ENCODE measurements at places on chromosomes 12 and 14.

DNA sequence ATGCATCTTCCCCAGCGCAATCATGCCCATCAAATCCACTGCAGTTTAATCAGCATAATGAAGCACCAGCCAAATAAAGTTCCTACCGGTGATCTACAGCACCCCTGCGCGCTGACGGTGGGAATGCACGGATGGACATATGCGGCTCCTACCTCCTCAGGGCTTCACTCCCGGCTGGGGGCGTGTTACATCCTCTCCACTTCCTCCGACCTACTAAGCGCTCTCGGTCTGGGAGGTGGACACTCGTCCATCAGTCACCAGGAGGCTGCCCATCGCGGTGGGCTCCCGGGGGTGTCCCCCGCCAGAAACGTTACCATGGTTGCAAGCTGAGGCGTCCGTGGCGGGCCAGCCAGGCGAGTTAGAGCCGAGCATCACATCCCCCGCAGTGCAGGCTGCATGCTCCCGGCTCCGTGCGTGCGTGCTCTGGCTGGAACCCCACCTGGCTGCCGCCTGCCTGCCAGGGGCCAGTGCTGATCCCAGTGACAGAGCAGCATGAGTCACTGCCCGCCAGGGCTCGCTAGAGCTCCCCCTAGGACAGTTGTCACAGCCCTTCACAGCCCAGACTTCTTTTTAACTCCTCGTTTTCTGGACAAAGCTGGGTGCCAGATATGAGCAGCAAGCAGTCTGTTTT, 73.0 kb downstream of the CIT start:
- H3K4me3 ChIP-seq: no peak overlapping the region
- peak; percentile 69 for DNase-seq
- H3K27me3 ChIP-seq: peaks cover 4% of the 10 kb centered on the region

- no peaks in the 10 kb centered on the region for H3K36me3 ChIP-seq
Measured at GRCh38 chr12:92424338-92424737, 278.5 kb upstream of the PLEKHG7 start.

- DNase-seq: no peak
- no peak overlapping the region for H3K4me3 ChIP-seq
- H3K36me3 ChIP-seq: no peaks in the 10 kb centered on the region
- peaks cover 4% of the 10 kb centered on the region for H3K4me1 ChIP-seq
- no peak overlapping the region for H3K27ac ChIP-seq
Measured at GRCh38 chr14:34038358-34039057, 87.6 kb upstream of the EGLN3 start.

DNA sequence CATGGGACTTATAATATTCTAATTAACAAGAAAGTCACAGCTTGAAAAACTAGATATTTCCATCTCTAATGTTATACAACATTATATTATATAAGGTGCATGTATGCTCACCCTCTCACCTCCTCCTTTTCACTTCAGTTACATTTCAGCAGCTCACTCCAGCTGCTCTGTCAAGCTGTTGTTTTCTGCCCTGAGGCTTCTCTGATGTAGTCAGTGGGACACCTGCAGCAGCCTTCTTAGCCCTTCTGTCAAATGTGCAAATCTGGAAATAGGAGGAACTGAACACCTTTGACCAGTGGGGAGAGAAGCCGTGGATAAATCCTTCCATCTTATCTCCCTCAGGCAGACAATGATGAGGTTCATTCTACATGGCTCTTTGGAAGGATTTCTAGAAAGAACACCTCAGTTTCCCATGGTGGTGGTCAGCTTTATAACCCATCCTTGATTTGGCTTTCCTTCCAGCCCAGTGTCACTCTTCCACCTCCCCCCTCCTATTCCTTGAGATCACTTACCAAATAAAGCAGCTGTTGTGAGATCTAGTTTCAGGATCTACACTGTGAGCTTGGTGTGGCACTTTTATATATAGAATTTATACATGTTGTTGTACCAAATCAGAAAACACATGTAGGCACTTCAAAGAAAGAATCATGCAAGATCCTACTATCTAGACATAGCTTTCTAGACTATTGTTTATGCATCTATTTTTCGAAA, 79.6 kb upstream of the STK38L start:
- no peak for DNase-seq
- H3K4me3 ChIP-seq: no peak overlapping the region
- no peaks in the 10 kb centered on the region for H3K4me1 ChIP-seq
- H3K27me3 ChIP-seq: no peaks in the 10 kb centered on the region
- no peak overlapping the region for H3K27ac ChIP-seq

GRCh38 chr14:104702673-104703072, 13.3 kb downstream of the INF2 start:
- H3K27me3 ChIP-seq: no peaks in the 10 kb centered on the region

DNA sequence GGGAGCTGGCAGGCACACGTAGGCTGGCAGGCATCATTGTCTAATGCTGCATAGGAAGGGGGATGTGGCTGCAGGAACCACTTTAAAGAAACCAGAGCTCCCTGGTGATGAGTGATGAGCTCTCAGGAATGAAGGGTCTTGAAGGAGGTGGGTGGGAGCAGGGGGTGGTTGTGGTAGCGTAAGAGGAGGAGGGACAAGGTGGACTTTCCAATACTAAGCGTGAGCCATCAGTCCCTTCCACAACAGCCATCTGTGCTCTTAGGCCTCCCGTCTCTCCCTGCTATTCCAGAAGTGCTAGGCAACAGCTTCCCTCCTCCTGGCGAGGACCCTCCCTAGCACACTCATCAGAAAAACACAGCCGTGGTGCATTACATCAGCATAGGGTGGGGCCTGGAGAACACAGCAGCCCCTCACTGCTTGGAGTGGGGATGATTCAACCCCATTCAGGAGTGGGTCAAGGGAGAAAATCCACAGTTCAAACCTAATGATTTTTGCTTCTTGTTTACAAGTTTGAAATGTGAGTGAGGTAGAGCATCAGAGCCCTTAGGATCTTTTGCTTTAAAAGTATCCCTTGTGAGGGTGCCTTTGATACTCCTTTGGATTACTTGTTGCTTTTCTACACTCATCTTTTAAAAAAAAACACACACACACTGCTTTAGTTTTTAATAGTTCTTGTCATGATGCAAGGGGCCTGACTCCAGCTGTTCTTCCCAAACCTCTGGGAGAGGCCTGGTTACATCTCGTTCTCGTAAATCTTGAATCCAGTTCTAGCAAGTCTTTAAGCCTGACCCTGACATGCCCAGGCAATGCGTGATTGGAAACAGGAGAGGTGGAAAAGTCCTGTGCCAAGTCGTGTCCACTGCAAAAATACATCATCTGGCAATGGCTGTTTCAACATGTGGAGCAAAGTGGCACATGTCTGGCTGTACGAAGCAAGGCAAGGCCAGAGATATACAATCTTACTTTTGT, 356.4 kb upstream of the DDHD1 start:
- no peaks in the 10 kb centered on the region for H3K4me1 ChIP-seq
- peak overlapping the region; percentile 47 for H3K27ac ChIP-seq
- DNase-seq: no peak
- H3K36me3 ChIP-seq: no peaks in the 10 kb centered on the region

DNA sequence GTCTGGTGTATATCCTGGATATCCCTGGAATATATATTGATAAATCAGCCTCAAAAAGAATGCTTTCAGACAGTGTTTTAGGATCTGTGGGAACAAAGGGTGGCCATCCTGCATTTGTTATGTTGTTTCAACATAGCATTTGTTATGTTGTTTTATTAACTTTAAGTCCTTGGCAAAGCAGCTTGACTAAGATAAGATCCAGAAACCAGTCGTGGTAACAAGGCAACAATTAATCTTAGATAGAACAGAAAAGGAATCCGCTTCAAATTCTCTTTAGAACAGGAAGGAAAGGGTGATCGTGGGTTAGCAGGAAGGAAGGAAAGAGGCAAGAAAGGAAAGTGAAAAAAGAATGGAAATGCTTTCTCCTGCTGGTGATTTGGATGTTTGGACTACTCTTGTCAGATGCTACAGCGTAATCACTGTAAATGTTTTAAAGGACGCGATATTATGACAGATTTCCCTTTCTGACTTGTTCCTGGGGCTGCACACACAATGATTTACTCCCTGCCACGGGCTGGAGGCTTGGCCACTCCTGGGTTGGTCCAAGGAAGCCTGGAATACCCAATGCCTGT, 443.3 kb downstream of the DPF3 start:
- H3K4me3 ChIP-seq: no peak overlapping the region
- DNase-seq: no peak
- H3K27me3 ChIP-seq: no peaks in the 10 kb centered on the region
- H3K4me1 ChIP-seq: peaks cover 18% of the 10 kb centered on the region
- H3K27ac ChIP-seq: peak overlapping the region; percentile 51

DNA sequence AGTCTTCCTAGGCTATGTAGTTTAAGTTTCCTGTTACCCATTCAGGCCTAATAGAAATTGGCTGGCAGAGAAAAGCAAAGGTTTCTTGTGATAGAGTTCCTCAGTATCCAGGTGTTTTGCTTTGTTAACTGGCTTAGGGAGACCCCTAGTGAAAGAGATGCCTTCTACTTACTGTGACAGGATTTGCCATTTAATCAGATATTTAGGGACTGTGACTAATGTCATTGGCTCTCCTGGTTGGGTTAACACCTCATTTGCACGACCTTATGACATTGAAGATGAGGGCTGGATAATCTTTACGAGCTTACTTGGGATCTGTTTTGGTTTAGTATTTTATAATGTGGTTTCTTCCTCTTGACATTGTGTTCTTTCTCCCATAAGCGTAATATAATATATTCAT, 5.8 kb downstream of the MON2 start:
- peaks cover 7% of the 10 kb centered on the region for H3K36me3 ChIP-seq
- H3K4me3 ChIP-seq: no peak overlapping the region
- H3K27me3 ChIP-seq: no peaks in the 10 kb centered on the region
- H3K27ac ChIP-seq: no peak overlapping the region
- H3K4me1 ChIP-seq: peaks cover 21% of the 10 kb centered on the region
